ENCODE measurements at places on chromosomes 1 and 21.

- no peak for DNase-seq
These were observed 35.9 kb upstream of the KANK4 start for GRCh38 chr1:62355095-62355494.

GRCh38 chr1:43621386-43621785, 28.6 kb upstream of the KDM4A start:
- no peak for DNase-seq

GRCh38 chr1:203572134-203572625, 54.5 kb upstream of the ATP2B4 start:
- peak; percentile 80 for DNase-seq

- DNase-seq = peak; percentile 78
These were observed 17.1 kb downstream of the RGL1 start for GRCh38 chr1:183821889-183822611.
